Immature natural killer cell (primary cell): ENCODE measurements at places on chromosomes 7 and 10. TPM values are rescaled to one million over a fixed set of nuclear protein-coding genes. Genes with fewer than 3 reads are reported as not detected.

DNA sequence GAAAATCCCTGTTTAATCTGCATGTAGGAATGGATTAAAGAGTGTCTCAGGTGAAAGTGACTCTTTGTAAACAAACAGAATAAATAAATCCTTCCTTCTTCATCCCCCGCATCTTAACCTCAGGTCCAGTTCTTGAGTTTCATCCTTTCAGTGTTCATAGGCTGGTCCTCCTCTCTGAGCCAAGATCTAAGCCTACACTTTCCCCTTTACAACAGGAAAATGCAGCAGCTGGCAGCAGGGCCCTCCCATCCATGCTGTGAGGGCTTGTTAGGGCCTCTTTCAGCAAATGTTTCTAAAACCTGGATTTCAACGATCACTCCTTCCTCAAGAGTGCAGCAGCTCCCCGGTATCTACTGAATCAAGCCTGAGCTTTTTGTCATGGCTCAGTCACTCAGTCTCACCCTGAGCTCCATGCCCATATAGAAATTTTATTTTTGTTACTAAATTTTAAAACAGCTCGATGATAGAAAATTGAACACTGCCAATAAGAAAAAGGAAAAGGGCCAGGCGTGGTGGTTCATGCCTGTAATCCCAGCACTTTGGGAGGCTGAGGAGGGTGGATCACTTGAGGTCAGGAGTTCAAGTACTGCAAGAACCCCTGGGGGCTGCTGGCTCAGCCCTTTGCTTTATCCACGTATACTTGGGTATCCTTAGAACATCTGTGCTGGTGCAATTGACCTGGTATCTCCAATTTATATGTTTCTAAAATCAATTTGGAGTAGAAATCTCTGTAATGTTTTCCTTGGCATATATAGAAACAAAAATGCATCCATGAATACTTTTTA, 15.6 kb downstream of the BLNK start:
- H3K36me3 ChIP-seq, result no peaks in the 10 kb centered on the region
- no peaks in the 10 kb centered on the region for H3K4me1 ChIP-seq
- H3K27ac ChIP-seq, result no peak overlapping the region

DNA sequence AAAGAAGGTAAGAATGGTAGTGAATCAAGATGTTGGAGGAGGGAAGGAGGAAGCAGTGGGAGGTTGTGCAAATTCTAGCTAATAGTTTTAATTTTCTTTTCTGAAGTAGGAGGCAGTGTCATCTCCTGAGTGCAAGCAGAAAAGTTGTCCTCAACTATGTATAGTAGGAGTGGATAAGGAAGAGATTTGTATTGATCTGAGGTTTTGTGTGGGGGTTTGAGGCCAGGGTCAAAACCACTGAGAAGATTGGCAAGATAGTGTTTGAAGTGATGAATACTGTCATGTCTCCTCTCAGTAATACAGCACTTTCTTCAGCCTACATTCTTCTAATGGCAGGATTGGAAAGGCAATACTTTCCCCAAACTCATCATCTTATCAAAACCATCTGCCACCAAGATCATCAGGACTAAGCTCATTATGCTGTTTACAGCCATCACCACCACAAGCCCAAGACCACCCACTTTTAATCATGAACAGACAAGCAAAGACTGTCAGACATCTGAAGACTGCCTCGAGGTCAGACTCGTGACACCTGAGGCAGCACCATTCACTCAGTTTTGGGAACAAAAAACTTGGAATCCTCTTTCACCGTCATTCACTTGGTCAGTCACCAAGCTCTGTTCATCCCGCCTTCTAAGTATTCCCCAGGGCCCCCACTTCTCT, 1.5 kb upstream of the MIOS start:
- no peak for DNase-seq
- no peak overlapping the region for H3K27ac ChIP-seq
- no peak overlapping the region for H3K4me3 ChIP-seq
- peaks cover 9% of the 10 kb centered on the region for H3K36me3 ChIP-seq
- peaks cover 31% of the 10 kb centered on the region for H3K4me1 ChIP-seq

GRCh38 chr7:143884969-143885559, 16.9 kb downstream of the TCAF1 start:
- no peak overlapping the region for H3K27ac ChIP-seq
- H3K4me1 ChIP-seq, result peaks cover 34% of the 10 kb centered on the region
- H3K36me3 ChIP-seq, result peaks cover 21% of the 10 kb centered on the region
- H3K4me3 ChIP-seq, result peak overlapping the region; percentile 62
- H3K27me3 ChIP-seq, result peaks cover 10% of the 10 kb centered on the region
- no peak for DNase-seq

TBXAS1 gene
- polyA plus RNA-seq, result 68.7 TPM

- no peaks in the 10 kb centered on the region for H3K4me1 ChIP-seq
- H3K4me3 ChIP-seq, result no peak overlapping the region
- H3K27me3 ChIP-seq, result peaks cover 3% of the 10 kb centered on the region
- no peak overlapping the region for H3K27ac ChIP-seq
Measured at GRCh38 chr10:63843107-63843506, 321.9 kb downstream of the REEP3 start.

DNA sequence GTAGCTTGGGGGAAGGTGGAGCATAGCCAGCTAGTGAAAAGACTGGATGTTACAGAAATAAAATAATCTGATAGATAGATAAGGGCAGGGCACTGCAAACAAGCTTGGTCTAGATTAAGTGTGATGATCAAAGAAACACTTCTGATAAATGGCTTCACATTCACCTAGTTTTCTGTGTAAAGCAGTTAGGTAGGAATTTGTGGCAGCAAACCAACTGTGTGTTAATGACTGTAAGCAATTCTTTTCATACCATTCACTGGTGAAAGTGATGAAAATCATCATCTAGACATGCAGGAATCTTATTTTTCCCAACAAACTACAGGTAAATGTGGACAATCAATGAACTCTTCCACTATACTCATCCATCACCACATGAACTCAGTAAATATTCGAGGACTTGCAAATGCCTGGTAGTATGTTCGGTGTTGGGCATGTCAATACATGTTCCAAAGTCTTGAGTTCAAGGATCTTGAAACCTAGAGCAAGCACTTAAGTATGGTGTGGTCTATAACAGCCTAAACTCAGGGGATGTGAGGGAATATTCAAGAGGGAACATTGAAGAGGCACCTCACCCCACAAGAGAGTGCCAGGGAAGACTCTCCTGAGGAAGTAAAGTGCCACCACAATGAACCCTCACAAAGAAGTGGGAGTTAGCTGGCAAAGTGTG, 20.5 kb downstream of the PON3 start:
- no peak for DNase-seq
- H3K4me3 ChIP-seq, result no peak overlapping the region
- H3K27ac ChIP-seq, result no peak overlapping the region
- no peaks in the 10 kb centered on the region for H3K36me3 ChIP-seq
- H3K27me3 ChIP-seq, result peaks cover 2% of the 10 kb centered on the region
- H3K4me1 ChIP-seq, result no peaks in the 10 kb centered on the region

- peaks cover 8% of the 10 kb centered on the region for H3K36me3 ChIP-seq
- no peak for DNase-seq
- no peak overlapping the region for H3K27ac ChIP-seq
- H3K4me3 ChIP-seq, result no peak overlapping the region
- H3K27me3 ChIP-seq, result no peaks in the 10 kb centered on the region
Measured at GRCh38 chr10:29470843-29471543, 163.8 kb downstream of the SVIL start.

DBF4 gene
- polyA plus RNA-seq, result 23.4 TPM

HABP2 gene
- not detected for polyA plus RNA-seq

GRCh38 chr7:72754312-72754711, 73.7 kb downstream of the TYW1B start:
- H3K4me3 ChIP-seq, result no peak overlapping the region
- H3K36me3 ChIP-seq, result peaks cover 15% of the 10 kb centered on the region
- no peak overlapping the region for H3K27ac ChIP-seq
- H3K27me3 ChIP-seq, result no peaks in the 10 kb centered on the region
- no peak for DNase-seq

- no peak overlapping the region for H3K4me3 ChIP-seq
- no peak for DNase-seq
- no peak overlapping the region for H3K27ac ChIP-seq
- no peaks in the 10 kb centered on the region for H3K4me1 ChIP-seq
Measured at GRCh38 chr7:18429547-18429946, 66.0 kb upstream of the HDAC9 start.

DNA sequence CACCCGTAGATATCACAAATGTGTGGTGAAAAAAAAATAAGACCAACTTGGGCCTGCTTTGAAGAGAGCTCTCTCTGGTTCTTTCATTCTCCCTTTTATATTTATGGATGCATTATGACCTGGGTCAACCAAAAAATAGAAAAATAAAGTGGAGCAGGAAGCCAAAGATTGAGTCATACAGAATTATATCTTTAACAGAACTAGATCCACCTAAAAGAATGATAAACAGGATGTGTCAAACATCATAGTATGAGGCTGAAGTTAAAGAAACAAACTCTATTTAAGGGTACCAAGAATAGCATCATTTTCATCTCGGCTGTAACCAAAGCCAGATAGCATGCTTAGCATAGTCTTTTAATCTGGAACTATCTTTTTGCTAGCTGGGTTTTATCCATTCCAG, 28.8 kb upstream of the NMT2 start:
- no peak overlapping the region for H3K4me3 ChIP-seq
- H3K36me3 ChIP-seq, result no peaks in the 10 kb centered on the region
- H3K4me1 ChIP-seq, result peaks cover 8% of the 10 kb centered on the region
- peak overlapping the region; percentile 67 for H3K27ac ChIP-seq

DNA sequence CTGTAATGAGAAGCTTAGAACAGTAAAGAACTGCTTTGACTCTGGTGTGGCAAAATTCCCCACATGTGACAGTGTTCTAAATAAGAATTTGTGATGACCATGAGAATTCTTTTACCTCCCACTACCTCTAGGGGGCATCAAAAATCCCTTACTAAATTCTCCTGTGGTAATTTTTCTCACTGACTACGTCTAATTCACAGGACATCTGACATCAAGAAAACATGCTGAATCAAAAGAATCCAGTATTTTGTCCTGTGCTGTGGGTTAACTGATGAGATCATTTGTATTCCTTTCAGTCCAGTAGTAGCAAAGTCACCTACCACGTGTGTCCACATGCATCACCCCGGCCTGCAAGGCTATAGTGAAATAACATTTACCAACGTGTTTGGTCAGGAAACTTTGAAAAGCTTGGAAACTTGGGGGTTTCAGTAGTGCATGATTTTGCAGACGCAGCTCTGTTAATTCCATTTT, 103.8 kb downstream of the ATE1 start:
- no peaks in the 10 kb centered on the region for H3K4me1 ChIP-seq
- no peaks in the 10 kb centered on the region for H3K27me3 ChIP-seq
- no peak for DNase-seq
- H3K27ac ChIP-seq, result no peak overlapping the region

DNA sequence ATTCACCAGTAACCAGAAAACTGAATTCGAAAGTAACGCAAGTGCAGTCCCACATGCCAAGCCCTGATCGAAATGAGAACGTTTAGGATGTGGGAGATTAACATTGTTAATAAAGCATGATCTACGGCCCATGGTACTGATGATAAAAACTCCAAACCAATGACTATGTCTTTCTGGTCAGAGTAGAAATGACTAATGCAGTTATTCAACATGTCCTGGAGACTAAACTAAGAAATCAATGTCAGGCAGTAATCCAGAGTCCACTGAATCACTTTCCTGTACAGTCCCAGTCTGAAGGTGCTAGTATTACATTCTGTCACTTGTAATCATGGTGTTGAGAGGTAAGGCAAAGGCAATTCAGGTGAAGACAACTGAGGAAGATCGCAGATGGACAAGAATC, 14.4 kb downstream of the NPSR1 start:
- no peaks in the 10 kb centered on the region for H3K36me3 ChIP-seq
- H3K27me3 ChIP-seq, result no peaks in the 10 kb centered on the region
- H3K4me1 ChIP-seq, result no peaks in the 10 kb centered on the region
- H3K4me3 ChIP-seq, result no peak overlapping the region
- no peak for DNase-seq

DNA sequence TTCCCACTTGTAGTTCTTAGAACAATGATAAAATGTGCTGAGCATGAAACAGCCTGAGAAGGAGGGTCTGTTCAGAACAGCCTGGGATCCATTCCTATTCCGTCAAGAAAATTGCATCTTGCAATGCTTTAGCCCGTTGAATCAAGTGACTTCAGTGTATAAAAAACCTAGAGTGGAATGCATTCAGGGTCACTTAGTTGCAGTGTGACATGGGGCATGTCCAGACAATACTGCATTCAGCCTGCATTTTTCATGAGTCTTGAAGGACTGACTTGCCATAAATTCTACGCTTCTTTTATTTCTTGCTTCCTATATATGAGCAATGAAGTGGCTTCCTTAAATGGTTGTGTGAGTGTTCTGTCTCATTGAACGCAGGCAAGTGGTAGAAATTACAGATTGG, 758.3 kb upstream of the COBL start:
- no peak overlapping the region for H3K27ac ChIP-seq
- DNase-seq, result no peak
- no peaks in the 10 kb centered on the region for H3K27me3 ChIP-seq

DNA sequence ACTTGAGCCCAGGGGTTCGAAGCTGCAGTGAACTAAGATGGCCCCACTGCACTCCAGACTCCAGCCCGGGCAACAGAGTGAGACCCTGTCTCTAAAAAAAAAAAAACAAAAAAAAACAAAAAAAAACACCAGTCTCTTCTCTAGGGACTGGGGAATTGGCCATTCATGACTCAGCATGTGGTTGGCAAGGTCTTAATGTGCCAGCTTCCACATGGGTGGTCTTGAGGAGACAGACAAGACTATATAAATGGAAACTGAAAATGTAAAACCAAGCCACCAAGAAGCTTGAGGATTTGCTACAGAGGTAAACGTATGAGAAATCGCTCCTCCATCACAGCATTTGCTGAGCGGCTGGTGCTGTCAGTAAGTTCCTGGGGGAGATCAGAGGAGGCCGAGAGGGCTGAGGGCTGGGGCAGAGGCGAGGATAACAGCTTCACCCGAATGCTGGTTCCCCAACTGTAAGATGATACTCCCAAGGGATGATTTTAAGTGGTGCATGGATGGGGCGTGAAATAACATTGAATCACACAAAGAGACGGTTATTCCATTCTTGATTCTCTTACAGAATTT, 128.7 kb downstream of the C10orf105 start:
- H3K27me3 ChIP-seq, result peaks cover 4% of the 10 kb centered on the region
- no peak overlapping the region for H3K27ac ChIP-seq
- H3K4me3 ChIP-seq, result no peak overlapping the region
- DNase-seq, result no peak

MKRN1 gene
- 135 TPM for polyA plus RNA-seq

PTPRN2 gene
- polyA plus RNA-seq, result 1.9 TPM

DNA sequence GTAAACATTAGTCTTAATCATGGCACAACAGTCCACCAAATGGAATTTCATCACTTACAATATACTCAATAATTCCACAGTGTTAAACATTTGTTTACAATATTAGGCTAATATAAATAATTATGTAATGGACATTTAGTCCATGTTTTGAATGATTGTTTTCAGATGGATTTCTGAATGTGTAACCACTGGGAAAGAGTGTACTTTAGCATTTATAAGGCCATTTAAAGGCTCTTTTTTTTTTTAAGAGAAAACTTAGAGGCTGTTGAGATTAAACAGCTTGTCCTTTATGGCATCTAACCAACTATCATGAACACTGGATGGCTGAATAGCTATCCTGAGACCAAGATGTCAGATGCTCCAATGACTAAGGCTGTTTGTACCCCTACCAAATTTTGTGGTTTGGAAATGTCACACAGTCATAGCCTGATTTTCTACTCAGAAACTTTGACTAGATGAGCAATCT, 248.3 kb upstream of the GLI3 start:
- H3K27me3 ChIP-seq, result peaks cover 4% of the 10 kb centered on the region
- H3K36me3 ChIP-seq, result no peaks in the 10 kb centered on the region
- no peak for DNase-seq
- no peaks in the 10 kb centered on the region for H3K4me1 ChIP-seq
- H3K27ac ChIP-seq, result no peak overlapping the region

- no peak for DNase-seq
- H3K27ac ChIP-seq, result no peak overlapping the region
- no peaks in the 10 kb centered on the region for H3K4me1 ChIP-seq
- H3K36me3 ChIP-seq, result no peaks in the 10 kb centered on the region
- H3K27me3 ChIP-seq, result peaks cover 5% of the 10 kb centered on the region
Measured at GRCh38 chr10:132297526-132297925, 10.2 kb downstream of the STK32C start.
